Left lung (tissue), 14 donors: ENCODE measurements at places on chromosomes 3 and 15. TPM values are rescaled to one million over a fixed set of nuclear protein-coding genes. Genes with fewer than 3 reads are reported as not detected.

DNA sequence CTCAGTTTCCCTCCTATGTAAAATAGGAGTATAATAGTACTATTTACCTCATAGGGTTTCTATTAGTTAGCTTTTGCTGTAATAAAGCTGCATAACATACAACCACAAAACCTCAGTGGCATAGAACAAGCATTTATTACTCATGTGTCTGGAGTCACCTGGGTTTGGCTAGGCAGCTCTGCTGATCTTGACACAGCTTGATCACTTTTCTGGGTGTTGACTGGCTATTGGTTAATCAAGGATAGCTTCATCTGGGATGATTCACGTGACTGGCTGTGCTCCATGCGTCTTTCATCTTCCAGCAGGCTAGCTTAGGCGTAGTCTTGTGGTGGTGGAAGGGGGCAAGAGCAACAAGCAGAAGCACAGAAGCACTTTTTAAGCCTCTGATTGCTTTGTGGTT lies 112.6 kb downstream of the SQOR start:
- DNase-seq: no peak

DNA sequence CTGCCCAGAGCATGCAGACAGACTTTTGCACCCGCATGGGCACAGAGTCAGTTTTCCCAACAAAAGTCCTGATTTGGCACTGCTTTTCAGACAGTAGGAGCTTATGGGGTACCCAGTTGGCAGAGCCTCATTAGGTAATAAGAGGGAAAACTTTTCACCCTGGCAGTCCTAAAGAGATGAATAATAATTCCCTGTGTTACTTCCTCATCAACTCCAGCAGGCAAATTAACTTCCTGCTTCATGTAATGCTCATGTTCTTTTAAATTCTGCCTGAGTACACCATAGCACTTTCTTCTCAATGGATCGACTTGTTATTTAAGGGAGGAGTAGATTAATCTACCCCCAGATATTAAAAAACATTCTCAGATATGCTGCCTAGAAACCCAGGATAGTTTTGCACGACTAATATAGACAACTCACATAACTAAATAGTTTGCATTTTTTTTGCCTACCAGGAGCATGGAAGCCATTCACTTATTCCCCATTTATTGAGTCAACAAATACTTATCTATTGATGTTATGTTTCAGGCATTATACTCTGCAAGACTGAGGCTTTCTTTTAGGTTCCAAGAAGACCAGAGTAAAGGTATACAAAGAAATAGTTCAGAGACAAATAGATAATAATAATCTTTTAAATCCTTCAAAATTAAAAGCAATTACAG lies 214.5 kb downstream of the KCNMB2 start:
- DNase-seq: no peak

ITIH3 gene
- polyA plus RNA-seq: 3.1 TPM

DNA sequence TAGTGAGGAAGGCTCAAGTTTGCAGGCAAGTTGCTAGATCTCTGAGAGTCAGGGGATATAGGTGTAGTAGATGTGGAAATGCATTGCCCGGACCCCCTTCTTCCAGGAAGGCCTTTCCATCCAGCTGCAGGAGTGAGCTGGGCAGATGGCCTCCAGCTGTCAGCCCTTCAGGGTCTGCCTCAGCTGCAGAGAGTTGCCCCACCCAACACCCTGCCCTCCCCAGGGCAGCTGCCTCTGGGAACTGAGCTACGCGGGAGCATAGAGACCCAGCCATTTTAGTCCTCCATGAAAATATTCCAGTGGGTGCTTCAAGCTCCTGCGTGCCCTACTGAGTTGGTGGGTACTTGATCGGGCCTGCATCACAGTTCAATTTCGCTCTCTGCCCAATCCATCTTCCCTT lies 29.6 kb downstream of the SPG21 start:
- no peak for DNase-seq

DNA sequence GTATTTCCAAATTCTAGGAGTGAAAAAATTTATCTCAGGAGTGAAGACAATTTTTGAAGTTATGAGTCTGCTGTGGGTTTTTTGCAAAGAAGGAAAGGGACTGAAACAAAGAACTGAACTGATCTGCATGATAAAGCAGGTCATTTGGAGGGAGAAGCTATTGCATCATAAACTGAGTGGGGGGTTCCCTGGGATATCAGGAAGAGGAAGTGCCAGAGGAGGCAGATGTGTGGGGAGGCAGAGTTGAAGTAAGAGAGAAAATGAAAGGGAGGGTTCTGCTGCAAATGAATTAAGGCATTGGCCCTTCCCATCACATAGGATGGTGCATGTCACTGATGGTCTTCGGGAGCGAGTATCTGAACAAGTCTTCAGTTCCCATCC lies 379.2 kb downstream of the VPS13C start:
- no peak for DNase-seq

- no peak for DNase-seq
These were observed 309.7 kb upstream of the TPRG1 start for GRCh38 chr3:188861842-188862744.

GRCh38 chr15:66170042-66170441 lies 83.5 kb downstream of the MEGF11 start:
- DNase-seq: no peak

NANOGP8 gene
- polyA plus RNA-seq: 0.82 TPM

GRCh38 chr3:11933529-11933928 lies 70.7 kb upstream of the SYN2 start:
- DNase-seq: no peak

LRTM1 gene
- polyA plus RNA-seq: not detected

BMF gene
- 58.6 TPM for polyA plus RNA-seq

RBPMS2 gene
- polyA plus RNA-seq: 7.0 TPM

DNA sequence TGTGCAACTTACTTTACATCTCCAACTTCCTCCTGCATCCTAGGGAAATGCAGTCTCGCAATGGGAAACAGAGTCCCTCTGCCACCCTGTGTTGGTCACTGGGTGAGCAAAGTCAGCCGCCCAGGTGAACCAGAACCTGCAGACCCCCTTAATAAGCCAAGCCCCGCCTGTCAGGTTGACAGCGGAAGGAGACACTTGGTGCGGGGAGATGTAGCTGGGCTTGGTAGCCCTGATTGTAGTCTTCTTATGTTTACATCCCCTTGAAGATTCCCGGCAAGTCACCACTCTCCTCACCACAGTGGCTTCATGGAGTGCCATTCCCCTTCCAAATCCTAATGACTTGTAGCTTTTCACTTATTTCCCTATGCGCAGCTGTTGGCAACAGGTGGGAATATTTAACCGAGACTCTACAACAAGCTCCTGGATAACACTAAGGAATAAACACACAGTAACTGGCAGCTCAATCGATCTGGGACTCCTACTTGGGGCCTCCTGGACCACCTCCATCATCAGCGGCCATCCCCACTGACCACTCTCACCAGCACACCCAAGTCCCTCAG lies 17.7 kb upstream of the CLSTN2 start:
- DNase-seq: no peak
